Skeletal muscle cell (primary cell): ENCODE measurements at places on chromosomes 13 and 19.

DNA sequence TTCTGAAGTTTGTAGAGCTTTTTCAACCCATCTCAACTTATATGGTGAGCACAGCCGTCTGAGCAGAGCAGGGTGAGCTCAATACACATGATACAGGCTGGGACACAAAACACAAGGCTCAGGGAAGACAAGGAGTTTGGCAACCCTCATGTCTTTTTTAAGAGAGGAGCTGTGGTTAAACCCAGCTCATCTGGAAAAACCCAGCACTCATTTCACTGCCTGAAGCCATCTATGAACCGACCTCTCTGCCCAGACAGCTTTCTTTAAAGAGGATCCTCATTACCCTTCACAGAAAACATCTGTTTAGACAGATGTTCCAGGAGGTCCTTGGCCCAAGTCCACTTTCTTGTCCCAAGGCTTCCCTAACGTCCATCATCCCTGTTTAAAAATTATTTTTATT lies 170.0 kb upstream of the TSHZ3 start:
- no peak for DNase-seq

- DNase-seq: no peak
These were observed 538.3 kb downstream of the SLITRK6 start for GRCh38 chr13:85260896-85261295.

GRCh38 chr13:94800423-94800822 lies 88.1 kb upstream of the SOX21 start:
- no peak for DNase-seq

GRCh38 chr19:1648920-1649541 lies 3.4 kb downstream of the TCF3 start:
- DNase-seq: no peak

GRCh38 chr13:51152701-51153100 lies 41.6 kb upstream of the C13orf42 start:
- no peak for DNase-seq

DNA sequence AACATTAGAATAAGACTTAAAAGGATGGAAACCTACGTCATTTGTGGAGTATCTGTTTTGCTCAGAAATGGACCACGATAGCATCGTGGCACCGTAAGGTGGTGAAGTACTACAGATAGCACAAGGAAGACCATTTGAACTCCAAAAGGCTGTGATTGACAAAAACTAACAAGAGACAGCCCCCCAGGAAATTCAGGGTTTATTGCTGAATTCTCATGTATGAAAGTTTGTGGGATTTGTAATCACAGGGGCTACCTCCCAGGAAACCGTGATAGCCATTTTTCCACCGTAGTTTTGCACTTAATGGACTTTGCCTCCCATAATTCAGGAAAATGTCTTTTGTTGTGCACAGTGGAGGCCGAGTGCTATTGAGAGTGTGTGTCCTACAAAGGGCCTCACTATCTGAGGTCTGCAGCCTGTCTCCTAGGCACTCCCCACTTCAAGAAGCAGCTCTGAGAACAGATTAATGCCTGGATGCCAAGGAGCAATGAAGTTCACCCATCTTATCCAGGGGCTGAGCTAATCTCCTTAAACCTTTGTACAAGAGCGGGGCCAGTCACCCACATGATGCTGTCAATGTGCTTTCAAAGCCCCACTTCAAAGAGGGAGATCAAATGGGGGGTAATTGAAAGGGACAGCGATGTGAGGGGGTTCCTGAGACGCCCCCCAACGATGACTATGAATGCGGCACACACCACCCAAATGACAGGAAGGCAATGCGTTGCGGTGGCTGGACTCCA lies 182.6 kb downstream of the COL4A1 start:
- DNase-seq: no peak

DNA sequence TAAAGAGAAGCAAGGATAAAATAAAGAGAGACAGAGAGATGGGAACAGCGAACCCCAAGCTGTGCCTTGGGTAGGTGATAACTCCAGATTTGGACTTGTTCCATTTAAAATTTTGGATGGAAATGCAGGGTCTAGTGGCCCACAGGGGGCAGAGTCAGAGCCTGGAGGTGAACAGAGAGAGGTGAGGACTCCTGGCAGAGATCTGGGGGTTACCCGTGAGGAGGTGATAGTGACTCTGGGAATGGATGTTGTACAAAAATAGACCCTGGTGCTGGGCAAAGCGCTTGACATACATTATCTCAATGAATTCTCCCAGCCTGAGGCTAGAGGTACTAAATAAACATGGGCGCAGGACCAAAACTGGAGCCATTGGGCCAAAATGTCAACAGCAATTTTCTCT lies 14.3 kb upstream of the DHRS12 start:
- DNase-seq: no peak

- DNase-seq: no peak
These were observed 31.0 kb upstream of the OLFM2 start for GRCh38 chr19:9967326-9967725.

- DNase-seq: no peak
These were observed 23.7 kb downstream of the NOSIP start for GRCh38 chr19:49556412-49557398.

DNA sequence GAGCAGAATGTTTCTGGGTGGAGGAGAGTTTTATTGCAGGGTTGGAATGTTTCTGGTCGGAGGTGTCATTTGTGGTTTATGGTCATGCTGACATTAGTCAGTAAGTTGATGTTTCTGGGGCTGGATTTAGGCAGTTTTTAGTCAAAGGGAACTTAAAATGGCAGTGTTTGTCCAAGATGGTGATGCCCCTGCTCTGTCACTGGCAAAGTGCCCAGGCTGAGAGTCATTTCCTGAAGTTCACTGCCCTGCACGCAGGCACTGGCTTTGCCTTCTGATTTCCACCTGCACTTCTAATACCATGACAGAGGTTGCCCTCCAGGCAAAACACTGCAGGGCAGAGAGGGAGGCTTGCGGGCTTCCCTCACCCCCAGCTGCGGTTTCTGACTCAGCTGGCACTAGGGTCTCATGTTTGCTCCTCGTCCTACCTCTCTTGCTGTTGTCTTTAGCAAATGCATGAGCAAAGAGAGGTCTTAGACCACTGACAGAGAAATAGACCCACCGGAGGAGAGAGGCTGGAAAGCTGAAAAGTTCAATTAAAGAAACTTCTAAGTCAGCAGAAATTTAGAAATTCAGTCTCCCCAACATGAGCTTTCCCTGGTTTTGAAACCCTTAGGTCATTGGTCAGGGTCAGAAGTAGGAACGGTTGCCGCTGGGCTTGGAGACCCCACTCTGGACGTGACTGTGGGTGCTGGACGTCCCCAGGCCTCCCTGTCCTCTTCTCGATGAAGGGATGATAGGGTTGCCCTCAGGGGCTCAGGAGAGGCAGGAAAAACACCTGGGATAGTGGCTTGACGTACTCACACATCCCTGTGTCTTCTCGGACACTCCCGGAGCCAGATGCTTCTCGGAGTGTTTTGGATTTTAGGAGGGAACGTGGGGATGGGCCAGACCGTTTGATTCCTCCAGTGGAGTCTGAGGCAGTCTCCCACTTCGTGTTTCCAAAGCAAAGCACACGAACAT lies 26.3 kb downstream of the TMEM255B start:
- peak; percentile 40 for DNase-seq

DNA sequence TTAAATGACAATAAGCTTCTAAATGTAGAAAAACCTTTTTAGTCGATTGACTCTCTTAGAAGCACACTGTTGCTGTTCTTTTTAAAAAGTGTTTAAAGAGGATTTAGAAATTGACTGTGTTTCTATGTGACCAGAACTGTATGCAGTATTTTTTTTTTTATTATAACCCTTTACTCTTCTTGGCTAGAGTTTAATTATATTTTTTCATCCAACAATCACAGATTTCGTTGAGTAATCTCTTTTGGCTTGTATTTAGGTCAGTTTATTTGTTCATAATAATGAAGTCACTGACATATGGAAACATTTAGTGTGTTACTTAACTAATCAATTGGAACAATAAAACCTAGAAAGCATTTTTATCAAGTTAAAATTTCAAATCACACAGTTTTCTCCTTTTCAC lies 19.9 kb downstream of the CSNK1A1L start:
- no peak for DNase-seq

DNA sequence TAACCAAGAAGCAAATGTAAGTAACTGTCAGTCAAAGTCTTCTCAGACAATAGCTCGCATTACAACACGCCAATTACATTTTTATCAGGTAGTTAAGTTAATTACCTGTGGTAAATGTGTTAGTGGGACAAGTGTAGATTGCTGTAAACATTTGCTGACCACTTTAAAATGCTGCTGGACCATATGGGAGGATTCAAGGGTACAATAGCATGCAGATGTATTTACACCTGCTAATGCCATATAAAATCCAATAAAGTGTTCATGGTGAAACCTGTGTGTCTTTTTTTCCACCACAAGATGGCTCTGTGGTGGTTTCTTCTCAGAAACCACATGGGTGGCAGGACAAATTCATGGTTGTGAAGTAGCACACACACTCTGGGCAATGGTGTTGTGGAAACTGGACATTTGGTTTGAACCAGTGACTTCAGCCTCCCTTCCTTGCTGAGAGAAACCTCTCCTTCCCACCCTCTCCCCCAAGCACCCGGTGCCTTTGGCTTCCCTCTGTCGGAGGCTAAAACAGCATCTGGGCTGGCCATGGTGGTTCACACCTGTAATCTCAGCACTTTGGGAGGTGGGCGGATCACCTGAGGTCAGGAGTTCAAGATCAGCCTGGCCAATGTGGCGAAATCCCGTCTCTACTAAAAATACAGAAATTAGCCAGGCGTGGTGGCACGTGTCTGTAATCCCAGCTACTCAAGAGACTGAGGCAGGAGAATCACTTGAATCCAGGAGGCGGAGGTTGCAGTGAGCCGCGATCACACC lies 18.1 kb upstream of the GTF3A start:
- no peak for DNase-seq

- no peak for DNase-seq
These were observed 62.9 kb upstream of the KLHL1 start for GRCh38 chr13:70171151-70171550.
